Kidney (tissue), 22 donors: ENCODE measurements at places on chromosomes 3 and 15. TPM values are rescaled to one million over a fixed set of nuclear protein-coding genes. Genes with fewer than 3 reads are reported as not detected.

DNA sequence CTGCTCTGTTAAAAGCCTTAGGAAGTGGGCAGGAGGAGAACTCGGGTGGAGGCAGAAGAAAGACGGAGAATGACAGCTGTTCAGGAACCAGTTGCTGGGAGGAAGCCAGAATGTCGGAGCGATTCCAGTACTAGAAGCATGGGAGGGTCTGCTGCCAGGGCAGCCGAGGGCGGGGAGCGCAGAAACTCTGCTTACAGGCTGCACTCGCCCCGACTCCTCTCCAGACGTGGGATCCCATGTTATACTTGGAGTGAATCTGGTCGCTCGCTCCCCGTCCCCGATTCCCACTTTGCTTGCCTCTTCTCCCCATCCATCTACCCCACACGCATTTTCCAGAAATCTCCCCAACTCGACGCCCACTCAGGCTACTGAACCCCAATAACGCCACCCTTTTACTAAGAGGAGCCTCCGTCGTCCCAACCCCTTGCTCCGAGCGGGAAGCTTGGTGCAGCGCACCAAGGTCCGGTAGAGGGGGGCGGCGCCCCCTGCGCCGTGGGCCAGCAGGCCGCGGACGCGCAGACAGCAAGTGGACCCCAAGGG is 665 bp downstream of the GATM start:
- peak; percentile 42 for DNase-seq

- no peak for DNase-seq
Measured at GRCh38 chr3:112129925-112130637, 3.0 kb downstream of the GCSAM start.

DNA sequence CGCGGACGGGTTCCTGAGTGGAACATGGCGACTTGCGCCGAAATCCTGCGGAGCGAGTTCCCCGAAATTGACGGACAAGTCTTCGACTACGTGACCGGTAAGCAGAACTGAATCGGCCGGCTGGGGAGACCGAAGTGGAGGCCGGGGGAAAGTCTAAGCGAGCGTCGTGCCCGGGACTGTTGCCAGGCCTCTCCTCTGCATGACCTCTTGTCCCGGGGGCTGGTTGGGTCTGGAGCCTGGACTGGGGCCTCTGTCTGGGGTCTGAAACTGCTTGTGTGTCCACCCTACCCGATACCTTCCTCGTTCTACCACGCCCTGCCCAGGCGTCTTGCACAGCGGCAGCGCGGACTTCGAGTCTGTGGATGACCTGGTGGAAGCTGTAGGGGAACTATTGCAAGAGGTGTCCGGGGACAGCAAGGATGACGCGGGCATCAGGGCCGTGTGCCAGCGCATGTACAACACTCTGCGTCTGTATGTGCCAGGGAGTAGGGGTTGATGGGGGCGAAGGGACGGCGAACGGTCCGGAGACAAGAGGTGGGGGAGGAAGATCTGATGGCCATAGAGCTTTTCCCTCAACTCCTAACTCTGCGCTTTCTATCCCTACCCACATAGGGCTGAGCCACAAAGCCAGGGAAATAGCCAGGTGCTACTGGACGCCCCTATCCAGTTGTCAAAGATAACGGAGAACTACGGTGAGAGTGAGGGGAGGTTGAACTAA is at the start of gene ABCF3:
Gene ABCF3, plus strand, starts transcription at position 16 of the 718 bp plus-strand sequence. Its CDS starts 9 bp downstream, at position 25.
- no peak for DNase-seq

DNA sequence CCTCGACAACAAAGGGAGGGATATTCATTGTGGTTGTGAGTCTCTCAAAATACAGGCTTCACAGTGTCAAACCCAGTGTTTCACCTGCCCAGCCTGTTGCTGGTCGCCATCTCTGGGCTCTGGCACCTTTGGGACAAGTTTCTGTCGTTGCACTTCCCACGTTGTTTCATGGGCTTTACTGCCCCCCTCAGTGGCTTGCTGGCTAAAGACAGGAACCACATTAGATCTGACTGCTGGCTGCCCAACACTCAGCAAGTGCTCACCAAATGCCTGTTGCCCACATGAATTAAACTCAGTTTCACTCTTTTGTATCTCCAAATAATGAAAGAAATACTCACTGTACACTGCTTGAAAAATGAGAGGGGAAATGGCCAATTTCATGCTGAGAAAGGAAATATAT is 27.6 kb downstream of the FOXL2 start:
- no peak for DNase-seq

GRCh38 chr3:173814809-173815208 is 417.3 kb downstream of the NLGN1 start:
- no peak for DNase-seq

DNA sequence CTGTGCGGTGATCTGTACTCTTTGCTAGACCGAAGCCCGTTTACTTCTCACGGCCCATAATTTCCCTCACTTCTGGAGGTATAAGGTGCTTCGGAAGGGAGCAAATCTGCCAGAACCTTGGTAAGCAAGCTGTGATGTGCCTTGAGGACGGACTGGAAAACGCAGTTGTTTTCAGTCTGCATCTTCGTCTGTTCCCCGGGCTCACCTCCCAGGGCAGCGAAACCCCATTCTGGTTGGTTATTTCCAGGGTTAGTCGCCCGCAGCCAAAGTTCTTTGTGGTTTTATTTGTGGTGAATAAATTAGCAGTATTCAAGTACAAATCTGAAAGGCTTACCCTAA is 401 bp downstream of the RAMAC start:
- no peak for DNase-seq

GRCh38 chr3:72699631-72700030 is 148.6 kb downstream of the SHQ1 start:
- DNase-seq = no peak

- no peak for DNase-seq
Measured at GRCh38 chr15:93500155-93500554, 411.1 kb upstream of the RGMA start.

GRCh38 chr3:48852151-48852550 is 4.5 kb upstream of the PRKAR2A start:
- DNase-seq = no peak

DNA sequence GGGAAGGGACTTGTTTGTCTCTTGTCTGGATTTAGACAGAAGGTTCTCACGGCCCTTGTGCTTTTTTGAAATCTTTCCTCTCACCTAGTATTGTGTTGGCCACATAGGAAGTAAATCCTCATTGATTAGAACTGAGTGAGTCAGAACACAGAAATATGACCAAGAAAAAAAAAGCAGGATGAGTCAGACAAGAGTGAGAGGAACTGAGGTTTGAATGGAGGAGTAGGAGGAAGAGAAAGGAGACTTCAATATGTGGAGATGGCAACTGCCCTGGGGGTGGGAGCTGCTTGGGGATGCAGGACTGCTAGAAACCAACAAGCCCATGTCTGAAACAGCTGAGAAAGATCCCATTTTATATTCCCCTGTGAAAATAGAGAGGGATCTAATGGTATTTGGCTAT is 194.1 kb upstream of the ZBTB20 start:
- DNase-seq = no peak

DNA sequence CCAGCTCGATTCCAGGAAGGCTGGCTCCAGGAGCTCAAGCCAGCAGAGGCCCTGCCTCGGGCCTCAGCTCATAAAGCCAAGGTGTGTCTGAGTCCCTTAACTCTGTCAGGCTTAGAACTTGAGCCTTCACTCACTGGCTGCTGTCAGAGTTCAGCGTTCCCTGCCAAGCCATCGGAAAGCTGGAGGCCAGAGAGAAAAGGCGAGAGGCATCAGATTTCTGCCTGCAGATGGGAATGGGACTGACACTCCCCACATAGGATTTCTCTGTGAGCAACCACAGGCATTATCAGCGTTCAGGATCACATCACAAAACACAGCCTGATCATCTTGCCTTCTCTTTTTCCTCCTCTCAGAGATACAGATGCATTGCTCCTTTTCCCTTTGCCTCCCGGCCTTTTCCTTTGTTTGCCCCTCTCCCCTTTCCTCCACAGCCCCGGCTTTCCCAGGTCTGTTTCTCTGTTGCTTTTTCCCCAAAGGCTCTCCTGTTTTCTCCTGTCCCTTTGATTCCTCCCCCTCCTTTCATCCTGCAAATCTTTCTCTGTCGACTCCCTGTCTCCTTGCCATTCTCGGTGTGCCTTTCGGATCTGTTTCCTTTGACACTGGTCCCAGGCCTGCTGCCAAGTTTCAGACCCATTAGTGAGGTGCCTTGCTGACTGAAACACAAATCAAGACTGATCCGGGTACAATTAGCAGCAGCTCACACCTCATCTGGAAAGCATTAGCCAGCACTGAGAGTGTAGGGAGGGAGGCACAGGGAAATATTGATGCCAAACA is 44.5 kb upstream of the BOC start:
- DNase-seq = peak; percentile 83

- DNase-seq = no peak
Measured at GRCh38 chr3:39716849-39717248, 92.6 kb upstream of the MYRIP start.

- no peak for DNase-seq
Measured at GRCh38 chr15:65626856-65627255, 5.1 kb downstream of the SLC24A1 start.

GRCh38 chr3:37652851-37653250 is 208.8 kb upstream of the CTDSPL start:
- DNase-seq = no peak

DNA sequence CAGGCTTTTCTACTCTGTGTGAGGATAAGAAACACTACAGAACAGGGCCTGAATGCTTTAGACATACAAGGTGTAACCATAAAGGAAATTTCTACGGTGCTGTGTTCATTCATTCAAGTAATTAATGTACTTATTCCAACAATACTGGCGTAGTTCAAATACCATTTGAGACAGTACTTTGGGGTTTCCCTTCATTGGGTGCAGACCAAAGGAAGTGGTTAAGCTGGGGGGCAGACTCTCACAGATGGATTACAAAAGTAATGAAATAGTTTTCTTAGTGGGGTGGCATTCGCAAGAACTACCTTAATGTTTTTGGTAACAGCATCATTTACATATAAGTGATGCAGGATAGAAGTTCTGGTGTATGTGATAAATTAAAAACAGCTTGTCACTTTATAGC is 65.9 kb downstream of the BTD start:
- DNase-seq = no peak

DNA sequence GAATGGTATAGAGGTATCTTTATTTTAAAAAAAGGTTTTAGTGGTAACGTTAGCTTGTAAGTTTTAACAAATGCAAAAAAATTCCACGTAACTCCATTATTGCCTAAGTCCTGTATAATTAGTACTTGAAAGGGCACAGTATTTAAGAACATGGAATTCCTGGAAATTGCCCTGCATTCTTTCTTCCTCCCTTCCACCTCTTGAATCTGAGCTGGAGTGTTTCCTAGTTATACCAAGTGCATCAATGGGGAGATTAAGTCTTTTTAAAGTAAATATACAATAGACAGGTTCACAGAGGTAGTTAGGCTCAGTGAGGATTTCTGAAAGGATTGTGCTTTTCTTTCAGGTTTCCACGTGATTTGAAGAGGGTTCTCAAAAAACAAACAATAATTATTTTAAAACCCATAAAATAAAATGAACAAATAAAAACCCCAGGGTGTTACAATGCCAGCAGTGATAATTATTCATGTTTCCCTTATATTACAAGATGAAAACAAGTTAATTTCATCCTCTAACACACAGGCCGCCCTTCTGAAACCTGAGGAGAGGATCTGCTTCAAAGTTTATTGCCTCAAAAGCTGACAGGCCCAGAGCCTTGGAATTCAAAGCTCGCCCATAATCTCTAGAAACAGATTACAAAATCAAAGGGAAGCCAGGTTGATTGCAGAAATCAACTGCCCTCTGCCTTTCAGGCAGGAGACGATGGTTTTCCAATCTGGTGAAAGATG is 128.8 kb upstream of the LMOD3 start:
- no peak for DNase-seq

- DNase-seq = no peak
Measured at GRCh38 chr3:184919651-184920050, 107.7 kb downstream of the VPS8 start.

GRCh38 chr15:70583006-70583405 is 180.4 kb downstream of the UACA start:
- no peak for DNase-seq

DNA sequence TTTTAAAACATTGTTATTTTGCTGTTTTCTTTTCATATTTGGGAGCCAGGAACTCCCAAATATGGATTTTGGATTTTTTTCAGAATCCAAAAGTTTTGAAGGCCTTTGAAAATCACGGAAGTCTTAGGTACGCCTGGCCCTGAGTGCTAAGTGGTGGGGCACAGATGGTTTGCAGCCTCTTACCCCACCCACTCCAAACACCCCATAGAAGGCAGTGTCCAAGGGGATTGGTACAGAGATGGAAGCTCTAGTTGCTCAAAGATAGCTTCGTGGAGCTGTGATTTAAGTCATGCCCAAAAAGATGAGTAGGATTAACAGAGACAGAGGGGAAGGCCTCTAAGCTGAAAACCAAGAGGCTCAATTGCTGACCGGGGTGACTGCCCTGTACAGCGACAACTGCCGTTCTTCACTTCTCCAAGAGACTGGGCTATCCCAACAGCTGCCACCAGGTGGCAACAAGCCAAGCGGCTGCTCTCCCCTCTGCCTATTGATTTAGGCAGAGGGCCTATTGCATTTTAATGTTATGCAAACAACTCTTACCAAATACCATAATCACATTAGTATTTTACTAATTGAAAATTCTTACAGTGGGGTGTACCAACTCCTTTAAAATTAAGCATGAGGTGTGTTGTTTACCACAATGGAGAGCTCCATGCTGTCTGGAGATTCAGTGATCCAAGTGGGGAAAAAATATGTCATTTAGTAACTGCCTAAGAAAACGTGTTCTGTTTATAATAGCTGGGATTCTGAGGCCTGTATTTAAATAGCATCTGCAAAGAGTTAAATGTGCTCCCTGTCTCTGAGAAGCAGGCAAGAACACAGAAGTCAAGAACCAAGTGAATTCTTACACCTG is 64.0 kb upstream of the C15orf61 start:
- peak; percentile 83 for DNase-seq

DNA sequence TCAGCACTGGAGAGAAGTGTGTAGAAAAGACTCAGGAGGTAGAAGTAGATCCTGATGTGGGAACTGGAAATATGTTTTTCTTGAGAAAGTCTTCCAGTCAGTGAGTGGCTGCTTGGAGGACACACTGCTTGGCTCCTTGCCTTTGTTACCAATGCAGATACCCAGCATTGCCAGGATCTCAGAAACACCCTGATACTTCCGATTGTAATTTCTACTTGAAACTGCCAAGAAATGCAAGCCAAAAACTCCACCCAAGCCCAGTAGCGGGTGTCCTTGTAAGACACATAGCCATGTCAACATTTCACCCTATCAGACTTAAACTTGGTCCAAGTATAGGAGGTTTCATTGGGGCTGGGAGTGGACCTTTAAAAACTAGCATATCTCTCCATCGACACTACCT is 141.8 kb downstream of the ALDH1A2 start:
- DNase-seq = no peak

The GOLGA8K gene
- not detected for polyA plus RNA-seq

The LRRC31 gene
- not detected for polyA plus RNA-seq

The PLSCR2 gene
- not detected for polyA plus RNA-seq

The USP50 gene
- not detected for polyA plus RNA-seq

The ZBTB20 gene
- polyA plus RNA-seq = 0.99 TPM

The RBPMS2 gene
- 24.2 TPM for polyA plus RNA-seq

The RPL39L gene
- polyA plus RNA-seq = 10.9 TPM

The NCBP2 gene
- polyA plus RNA-seq = 46.1 TPM
